ENCODE measurements at places on chromosomes 16 and 17.

DNA sequence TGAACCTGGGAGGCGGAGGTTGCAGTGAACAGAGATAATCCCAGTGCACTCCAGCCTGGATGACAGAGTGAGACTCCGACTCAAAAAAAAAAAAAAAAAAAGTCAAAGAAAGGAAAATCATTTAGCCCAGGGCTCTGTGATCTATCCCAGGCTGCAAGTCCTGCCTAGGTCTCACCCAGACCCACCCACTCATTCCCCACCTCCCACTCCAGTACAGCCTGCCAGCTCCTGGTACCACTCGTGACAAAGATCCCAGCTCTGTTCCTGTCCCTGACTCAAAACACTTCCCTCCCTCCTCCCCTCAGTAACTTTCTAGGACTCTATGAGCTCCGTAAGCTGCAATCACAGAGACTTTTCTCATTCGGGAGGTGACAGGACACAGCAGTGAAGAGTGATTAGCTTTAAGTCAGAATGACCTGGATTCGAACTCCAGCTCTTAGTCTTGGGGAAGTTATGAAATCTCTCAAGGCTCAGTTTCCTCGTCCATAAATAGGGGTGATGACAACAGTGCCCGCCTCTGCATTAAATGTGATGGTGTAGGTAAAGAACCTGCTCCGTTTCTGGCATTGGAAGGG lies 28.0 kb upstream of the MRPS23 start:
- peak; percentile 37 for DNase-seq

GRCh38 chr17:45692661-45693060 lies 91.5 kb upstream of the CRHR1 start:
- no peak for DNase-seq

GRCh38 chr17:78032166-78032565 lies 73.7 kb downstream of the TNRC6C start:
- no peak for DNase-seq

DNA sequence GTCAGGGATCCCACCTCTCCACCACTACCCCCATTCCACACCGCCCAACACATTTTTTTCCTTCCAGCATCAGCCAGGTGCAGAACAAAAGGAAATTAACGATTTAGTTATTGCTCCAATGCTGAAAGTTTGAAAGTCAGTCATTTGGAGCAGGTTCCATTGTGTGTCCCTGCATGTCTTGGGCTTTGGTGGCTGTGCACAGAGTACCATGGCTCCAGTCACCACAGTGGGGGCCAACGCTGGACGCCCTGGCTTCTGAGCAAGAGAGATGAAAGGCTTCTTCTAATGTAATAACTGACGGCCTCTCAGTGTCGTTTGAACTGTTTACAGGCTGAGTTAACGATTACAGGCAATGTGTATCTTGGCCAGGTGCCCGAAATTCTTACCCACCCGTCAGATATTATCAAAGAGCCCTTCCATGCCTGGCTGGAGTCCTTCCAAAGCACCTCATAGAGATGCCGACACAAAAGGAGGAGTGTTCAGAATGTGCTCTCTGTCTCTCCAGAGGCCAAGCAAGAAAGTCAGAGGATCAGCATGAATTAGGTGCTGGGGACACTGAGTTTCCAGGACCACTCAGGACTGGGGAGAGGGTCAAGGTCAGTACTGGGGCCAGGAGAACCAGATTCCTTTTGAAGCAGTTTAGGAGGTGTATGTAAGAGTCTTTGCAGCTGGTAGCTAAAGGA lies 25.9 kb downstream of the RNF43 start:
- no peak for DNase-seq

- DNase-seq: no peak
Measured at GRCh38 chr16:565419-566330, 1.1 kb upstream of the NHLRC4 start.

DNA sequence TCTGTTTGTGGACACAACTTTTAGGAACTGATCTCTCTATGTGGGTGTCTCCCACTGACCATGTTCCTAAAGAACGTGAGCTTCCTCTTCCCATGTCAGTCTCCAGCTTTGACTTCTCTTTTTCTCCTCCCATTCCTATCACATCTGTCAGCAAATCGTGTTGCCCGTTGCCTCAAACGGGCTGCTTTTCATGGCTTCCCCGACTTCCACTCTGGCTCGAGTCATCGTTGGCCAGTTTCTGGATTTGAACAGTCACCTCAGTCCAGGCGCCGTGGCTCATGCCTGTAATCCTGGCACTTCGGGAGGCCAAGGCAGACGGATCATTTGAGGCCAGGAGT lies 5.4 kb downstream of the ABCC1 start:
- peak; percentile 88 for DNase-seq

DNA sequence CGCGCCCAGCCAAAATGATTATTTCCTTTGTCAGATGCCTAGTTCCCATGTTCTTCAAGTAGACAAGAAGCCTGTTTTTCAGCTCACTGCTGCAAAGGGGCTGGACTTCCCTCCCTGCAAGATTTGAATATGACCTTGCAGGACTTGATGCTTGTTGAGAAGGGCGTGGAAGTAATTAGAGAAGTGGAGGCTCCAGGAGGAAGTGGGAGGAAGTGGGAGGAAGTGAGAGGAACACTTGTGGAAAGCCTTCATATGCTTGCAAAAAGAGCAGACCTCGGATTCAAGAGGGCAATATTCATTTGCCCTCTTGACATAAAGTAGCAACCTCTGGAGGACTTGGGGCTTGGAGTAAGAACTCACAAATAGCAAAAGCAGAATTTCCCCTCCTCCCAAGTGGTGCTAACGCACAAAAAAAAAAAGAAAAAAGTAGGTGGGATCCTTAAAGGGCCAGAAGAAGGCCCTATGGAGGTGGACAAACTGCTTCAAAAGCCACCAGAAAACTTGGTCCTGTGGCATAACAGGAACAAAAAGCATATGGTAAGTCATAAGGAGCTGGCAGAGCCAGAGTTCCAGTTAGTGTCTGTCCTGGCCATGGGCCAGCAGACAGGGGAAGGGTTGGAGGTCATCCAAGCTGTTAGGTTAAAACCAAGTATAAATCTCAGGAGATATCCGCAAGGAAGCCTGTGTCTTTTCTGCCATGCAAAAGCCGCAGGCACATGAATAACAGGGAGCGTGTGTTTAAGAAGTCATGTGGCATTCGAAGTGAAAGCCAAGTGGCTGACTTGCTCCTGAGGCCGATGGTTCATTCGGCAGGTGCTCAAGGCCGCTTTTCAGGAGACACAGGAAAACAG lies 20.6 kb upstream of the PRKAR1A start:
- peak; percentile 95 for DNase-seq

GRCh38 chr16:1374418-1375297 lies 22.9 kb downstream of the GNPTG start:
- no peak for DNase-seq

Data from inflammatory macrophage (primary cell).